ENCODE measurements at places on chromosomes 2 and 18. TPM values are rescaled to one million over a fixed set of nuclear protein-coding genes. Genes with fewer than 3 reads are reported as not detected.
A peak's percentile ranks its signal among the peaks of the same experiment; 100 is the strongest.

Gene TNS1
- total RNA-seq = 449 TPM

Gene EFHD1
- total RNA-seq = 18.0 TPM

Gene SAG
- total RNA-seq = not detected

Gene SKOR2
- total RNA-seq = not detected

Gene ANTXR1
- total RNA-seq = 51.9 TPM

Gene STAT4
- 4.1 TPM for total RNA-seq

Gene DHX57
- total RNA-seq = 12.0 TPM

Gene APLF
- total RNA-seq = 6.4 TPM

Gene FIGN
- 10.3 TPM for total RNA-seq

Gene LRRFIP1
- 144 TPM for total RNA-seq

Gene HOXD12
- total RNA-seq = not detected

Gene RPRM
- total RNA-seq = 0.22 TPM

Gene FBXO15
- 0.29 TPM for total RNA-seq

GRCh38 chr18:28511413-28511821 lies 334.5 kb upstream of the CDH2 start:
- no peak for DNase-seq

DNA sequence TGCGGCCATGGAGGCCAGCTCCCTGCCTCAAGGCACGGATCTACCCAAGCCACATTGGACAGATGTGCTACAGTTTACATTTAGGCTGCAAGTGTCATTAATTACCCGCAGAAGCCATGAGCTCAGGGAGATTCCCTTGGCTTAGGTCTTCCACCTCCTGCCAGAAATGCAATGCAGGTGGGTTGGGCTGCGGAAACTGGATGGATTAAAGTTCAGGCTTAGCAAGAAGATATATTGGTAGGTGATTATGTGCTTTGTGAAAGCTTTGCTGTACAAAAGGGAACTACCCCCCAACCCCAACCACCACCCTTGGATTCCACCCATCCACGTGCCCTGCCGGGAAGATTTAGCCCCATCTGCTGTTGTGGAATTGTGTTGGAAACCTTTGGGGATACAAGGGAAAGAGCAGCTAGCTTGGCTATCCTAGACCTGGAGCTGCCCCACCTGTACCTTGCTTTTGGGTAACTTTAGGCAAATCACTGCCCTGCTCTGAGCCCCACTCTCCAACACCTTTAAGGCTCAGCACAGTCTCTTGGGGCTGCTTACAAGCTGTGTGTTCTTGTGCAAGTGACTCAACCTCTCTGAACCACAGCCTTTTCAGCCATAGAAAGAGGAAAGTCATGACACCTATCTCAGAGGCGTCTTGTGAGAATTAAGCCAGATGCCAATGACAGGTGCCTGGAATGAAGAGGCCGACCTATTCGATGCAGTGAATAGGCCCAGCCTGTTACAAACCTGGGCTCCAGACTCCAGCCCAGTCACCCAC lies 141.6 kb upstream of the GLI2 start:
- no peak for DNase-seq

DNA sequence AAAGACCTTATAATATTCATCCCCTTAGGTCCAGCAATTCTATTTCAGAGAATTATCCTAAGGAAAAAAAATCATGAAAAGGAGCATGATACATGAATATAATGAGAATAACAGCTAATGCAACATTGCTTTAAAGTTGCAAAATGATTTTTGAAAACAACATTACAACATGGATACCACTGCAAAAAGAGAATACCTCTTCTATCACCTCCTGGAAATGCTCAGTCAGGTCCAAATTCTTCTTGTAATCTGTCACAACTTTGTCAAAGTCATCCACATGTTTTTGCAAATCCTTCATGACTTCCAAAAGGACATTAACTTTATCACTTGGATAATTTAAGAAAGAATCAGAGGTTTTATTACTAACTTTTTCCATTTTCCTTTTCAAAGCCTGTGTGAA lies 47.9 kb upstream of the TTN start:
- DNase-seq = no peak

- DNase-seq = no peak
Measured at GRCh38 chr18:13141209-13141608, 77.4 kb upstream of the LDLRAD4 start.

- no peak for DNase-seq
Measured at GRCh38 chr2:80592106-80592505, 287.6 kb upstream of the LRRTM1 start.

DNA sequence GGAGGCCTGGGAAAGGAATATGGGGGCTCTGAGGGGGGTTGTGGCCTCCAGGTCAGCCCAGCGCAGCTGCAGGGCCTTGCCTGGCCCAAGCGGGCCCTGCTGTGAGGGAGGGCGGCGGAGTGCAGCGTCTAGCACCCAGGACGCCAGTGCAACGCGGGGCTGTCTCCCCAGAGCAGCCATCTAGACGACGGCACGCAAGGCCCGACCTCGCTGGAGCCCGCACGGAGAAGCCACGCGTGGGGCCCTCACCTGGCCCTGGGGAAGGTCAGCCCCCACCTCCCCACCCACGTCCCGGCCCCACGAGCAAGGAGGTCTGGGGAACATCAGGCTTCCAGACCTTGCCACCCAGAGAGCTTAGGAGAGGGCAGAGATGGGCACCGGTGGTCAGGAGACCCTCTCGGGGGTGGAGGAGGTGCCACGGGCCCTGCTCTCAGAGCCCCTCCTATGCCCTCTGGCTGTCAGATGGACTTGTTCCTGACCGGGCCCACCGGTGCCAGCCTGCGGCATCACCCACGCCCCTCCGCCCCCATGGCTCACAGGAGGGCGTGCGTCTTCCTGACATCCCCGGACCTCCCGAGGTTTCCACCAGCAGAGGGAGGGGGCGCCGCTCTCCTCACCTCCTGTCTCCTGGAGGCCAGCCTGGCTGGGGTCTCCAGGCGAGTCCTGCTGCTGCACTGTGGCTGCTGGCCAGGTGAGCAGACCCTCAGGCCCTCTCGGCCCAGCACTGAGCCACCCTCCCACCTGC lies 17.0 kb downstream of the GPR35 start:
- DNase-seq = no peak

- no peak for DNase-seq
Measured at GRCh38 chr2:230160112-230160660, 59.6 kb downstream of the SP110 start.

DNA sequence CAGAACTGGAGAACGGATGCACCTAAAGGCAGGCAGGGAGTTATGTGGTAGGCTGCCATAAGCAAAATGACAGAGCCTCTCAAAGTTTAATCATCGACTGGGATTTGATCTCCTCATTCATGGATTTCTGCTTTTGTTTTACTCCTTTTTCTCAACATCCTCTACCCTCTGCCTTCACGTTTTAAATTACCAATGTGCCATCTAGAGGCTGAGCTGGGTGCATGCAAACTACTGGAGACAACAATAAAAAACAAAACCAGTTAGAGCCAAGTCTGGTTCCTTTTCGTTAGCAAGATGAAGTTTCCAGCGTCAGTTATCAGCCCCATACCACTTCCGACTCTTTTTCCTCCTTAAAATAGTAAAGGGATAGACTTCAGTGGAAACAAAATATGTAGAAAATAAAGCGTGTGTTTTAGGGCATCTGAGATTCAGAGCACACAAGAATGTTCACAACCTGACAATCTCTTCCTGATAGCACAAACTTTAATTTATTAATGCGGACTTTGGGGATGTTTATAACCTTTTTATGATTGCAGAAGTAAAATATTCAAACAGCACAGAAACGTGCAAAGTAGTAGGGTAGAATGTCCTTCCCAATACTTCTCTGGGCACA lies 117.0 kb downstream of the LAMA1 start:
- DNase-seq = no peak

DNA sequence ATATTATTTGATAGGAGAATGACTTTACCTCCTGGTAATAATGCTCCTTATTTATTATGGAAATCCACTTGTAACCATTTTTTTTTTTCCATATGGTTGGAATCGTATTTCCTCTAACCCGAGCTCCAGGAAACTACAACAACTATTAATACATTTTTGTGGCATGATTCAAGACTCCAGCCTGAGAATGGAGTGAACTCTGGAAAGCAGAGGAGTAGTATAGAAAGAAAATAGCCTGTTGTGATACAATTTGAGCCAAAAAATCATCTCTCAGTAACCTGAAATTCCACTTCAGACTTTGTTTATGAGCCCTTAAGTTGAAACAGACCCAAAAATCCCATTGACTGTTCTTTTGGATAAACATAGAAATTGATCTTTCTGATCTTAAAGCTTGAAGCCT lies 921.1 kb downstream of the SOCS6 start:
- no peak for DNase-seq

DNA sequence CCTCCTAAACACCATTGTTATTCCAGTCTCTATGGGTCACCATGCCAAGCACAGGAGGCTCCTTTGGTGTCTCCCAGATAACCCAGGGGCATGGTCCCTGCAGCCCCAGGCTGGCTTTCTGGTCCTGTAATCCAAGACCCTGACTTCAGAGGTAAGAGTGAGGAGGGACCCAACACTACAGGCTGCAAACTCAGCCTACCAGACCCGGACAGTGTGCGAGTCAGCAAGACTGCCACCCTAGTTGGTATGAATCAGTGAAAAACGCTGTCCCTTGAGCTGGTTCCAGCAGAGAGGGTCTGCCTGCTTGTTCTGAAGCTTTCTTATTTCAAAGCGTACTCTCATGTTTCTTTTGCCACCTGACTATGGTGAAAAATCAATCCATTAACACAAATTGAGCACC lies 47.6 kb upstream of the ZFP36L2 start:
- no peak for DNase-seq

DNA sequence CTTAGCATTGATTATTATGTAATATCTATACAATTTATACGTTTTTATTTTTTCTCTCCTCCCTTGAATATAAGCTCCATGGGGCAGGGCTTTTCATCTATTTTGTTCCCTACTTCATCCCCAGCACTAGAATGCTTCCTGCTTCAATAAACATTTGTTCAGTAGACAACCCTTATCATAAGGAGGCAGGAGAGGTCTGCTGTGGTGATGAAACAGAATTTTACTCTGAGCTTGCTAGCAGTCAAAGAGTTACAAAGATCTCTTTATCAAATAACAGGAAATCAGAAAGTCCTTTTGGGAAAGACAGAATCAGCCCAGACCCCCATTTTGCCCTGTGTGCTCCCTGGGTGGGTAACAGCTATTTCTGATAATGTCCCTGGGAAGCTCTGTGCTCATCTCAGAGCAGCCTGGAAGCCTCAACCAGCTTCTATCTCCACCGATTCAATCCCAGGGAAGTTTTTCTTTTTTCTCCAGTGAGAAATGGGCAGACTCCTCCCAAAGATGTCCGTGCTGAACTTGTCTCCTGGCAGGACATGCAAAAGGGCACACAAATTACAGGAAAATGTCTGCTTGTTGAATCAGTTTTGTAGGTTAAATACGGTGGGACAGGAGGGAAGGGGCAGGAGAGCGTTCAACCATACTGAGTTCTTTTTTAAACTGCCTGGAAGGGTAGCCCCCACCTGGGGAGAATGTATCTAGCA lies 84.7 kb upstream of the PKDCC start:
- DNase-seq = no peak

- peak; percentile 47 for DNase-seq
Measured at GRCh38 chr2:237491515-237492118, 4.6 kb downstream of the MLPH start.

- DNase-seq = no peak
Measured at GRCh38 chr2:61229936-61230335, 67.9 kb downstream of the C2orf74 start.

- peak; percentile 73 for DNase-seq
Measured at GRCh38 chr18:74512321-74513053, 16.3 kb downstream of the CNDP2 start.

- no peak for DNase-seq
Measured at GRCh38 chr2:220147161-220148038, 520.0 kb downstream of the SLC4A3 start.

GRCh38 chr2:126664234-126664633 lies 8.3 kb downstream of the GYPC start:
- DNase-seq = peak; percentile 33

DNA sequence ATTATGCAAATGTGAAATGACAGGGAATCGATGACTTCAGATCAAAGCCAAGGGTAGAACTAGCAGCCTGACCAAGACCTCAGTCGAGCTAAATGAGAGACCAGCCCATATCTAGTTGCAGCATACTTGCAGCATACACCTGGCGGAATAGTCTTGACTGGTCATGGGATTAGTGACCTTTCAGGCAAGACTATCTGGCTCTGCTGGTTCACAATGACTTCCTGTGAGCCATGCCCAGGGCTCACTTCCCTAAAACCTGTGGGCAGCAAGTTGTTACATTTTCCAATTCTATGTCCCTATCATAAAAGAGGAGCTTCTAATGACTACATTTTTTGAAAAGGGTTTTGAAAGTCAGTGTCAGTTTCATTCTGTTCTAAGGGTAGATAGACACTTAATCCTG lies 1624.9 kb upstream of the CELF4 start:
- no peak for DNase-seq

DNA sequence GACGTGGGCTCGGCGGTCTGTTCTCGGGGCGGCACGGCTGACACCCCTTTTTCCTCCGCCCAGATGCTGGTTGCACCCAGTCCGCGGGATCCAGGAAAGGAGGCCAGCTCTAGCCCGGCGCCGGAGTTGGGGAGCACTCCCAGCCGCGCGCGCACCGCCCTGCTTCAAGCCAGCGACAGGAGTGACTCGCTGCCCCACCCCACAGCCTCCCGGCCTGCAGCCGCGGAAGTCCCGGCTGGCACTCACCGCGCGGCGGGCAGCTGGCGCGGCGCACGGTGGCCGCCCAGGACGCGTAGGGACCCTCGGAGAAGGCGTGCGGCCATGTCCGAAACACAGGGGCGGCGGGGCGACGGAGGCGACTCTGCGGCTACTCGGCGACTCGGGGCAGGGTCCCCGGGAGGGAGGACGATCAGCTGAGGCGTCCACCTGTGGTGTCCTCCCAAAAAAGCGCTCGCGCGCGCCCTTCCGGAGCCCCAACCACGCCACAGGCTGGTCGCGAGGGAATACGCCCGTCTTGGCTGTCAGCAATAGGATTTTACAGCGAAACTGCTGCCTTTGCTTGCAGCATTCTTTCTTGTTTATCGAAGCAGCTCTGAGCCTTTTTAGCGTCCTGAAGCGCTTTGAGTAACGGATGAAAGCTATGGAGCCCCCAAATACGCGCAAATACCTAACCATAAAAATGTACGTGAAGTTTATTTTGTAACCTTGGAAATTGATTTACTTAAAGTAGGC lies at the start of gene ACADL:
ACADL (minus strand) TSS at position 507 of the 732 bp plus-strand sequence; CDS start at position 323, 184 bp downstream.
- DNase-seq = no peak

- peak; percentile 91 for DNase-seq
Measured at GRCh38 chr2:239401881-239402233, 1.0 kb upstream of the HDAC4 start.

DNA sequence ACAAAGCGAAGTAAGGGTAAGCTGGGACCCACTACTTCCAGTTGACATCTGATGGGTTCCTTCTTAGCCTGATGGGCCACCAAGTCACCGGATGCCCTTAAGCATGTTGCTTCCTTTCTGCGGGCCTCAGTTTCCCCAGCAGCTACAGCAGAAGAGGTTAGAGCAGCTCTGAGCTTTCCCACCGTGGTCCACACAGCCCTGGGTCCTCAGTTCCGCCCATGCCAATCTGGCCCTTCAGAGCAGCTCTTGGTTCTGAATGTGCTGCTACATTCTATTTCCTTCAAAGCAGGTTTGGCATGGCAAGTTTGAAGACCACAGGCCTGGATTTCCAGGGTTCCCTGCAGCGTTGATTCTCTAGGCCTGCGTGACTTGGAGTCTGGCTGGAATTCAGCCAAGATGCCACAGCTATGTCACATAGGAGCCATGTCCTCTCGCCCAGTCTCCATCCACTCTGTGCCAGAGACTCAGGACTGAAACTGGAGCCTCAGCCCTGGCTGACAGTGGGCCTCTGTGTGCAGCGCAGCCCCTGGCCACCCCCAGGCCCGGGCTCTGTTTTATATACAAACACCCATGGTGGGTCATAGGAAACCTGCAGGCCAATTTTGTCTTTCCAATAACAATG lies 79.6 kb downstream of the TFCP2L1 start:
- DNase-seq = no peak
